ENCODE measurements at places on chromosomes 16 and 17. TPM values are rescaled to one million over a fixed set of nuclear protein-coding genes. Genes with fewer than 3 reads are reported as not detected.

Gene SUMO2
- total RNA-seq = 424 TPM

GRCh38 chr17:59367657-59368045 is 36.2 kb downstream of the YPEL2 start:
- H3K27me3 ChIP-seq = no peaks in the 10 kb centered on the region
- H3K36me3 ChIP-seq = peaks cover 10% of the 10 kb centered on the region
- DNase-seq = no peak
- H3K4me3 ChIP-seq = no peak overlapping the region
- peaks cover 48% of the 10 kb centered on the region for H3K4me1 ChIP-seq
- H3K27ac ChIP-seq = no peak overlapping the region

DNA sequence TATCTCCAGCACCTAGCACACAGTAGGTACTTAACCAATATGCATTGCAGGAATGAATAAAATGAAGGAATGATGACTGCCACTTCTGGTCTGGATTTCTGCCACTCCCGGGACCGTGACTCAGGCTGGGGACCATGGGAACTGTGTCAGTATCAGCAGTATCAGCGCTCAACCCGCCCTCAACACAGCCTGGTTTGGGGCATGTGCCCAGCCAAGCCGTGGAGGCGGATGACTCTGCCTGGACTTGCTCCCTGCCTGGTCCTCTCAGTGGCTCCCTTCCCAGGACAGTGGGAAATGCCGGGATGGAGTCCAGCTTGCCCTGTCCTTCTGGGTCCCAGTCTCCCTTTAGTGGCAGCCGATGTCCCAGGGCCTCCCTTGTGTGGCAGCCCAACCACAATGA is 55.1 kb downstream of the SRCIN1 start:
- H3K4me3 ChIP-seq = no peak overlapping the region
- DNase-seq = no peak
- H3K27me3 ChIP-seq = peaks cover 16% of the 10 kb centered on the region
- no peaks in the 10 kb centered on the region for H3K4me1 ChIP-seq

Gene CDH13
- total RNA-seq = 124 TPM
